ENCODE measurements at places on chromosomes 6 and 20.

DNA sequence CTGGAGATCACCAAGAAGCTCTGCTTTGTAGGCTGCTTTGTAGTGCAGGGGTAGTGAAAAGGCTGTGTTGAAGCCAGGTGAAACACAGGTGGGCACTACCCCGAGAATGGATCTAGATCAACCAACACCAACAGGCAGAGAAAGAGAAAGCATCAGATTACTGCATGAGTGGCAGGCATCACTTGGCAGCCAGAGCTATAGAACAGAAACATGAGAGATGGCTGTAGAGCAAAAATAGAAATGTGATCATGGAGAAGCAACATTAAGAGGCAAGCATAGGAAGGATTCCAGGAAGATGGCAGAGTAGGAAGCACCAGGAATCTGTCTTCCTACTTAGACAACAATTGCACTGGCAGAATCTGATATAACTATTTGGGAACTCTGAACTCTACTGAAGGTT is 311.1 kb upstream of the TCF21 start:
- no peak for DNase-seq

DNA sequence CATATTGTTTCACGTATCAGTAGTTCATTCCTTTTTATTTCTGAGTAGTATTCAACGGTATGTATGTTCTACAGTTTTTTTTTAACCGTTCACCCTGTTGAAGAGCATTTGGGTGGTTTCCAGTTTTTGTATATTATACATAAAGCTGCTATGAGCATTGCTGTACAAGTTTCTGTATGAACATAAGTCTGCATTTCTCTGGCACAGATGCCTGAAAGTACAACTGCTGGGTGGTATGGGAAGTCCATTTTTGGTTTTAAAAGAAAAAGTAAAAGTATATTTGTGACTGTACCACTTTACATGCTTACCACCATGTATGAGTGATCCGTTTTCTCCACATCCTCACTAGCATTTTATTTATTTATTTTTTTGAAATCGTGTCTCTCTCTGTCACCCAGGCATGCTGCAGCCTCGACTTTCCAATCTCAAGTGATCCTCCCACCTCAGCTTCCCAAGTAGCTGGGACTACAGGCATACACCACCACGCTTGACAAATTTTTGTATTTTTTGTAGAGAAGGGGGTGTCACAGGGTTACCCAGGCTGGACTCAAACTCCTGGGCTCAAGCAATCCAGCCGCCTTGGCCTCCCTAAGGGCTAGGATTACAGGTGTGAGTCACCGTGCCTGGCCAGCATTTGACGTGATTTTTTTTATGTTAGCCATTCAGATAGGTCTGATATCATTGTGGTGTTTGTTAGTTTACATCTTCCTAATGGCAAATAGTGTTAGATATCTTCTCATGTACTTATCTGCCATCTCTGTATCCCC is 11.0 kb upstream of the SIM1 start:
- no peak for DNase-seq

DNA sequence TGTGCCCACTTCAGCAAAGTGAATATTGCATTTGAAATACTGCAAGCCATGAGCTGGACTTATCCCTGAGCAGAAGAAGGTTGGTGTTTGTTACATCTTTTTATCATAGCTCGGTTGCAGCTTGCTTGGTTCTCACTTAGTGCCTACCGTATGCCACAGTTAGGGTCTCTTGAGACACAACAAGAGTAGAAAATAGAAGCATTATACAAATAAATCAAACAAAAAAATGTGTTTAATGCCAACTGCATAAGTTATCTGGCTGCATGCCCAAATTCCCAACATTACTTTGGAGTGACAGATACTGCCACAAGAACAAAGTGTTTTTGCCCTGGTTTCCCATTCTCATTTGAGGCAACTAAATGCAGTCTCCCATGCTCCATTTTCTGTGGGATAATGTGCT is 53.9 kb upstream of the LAMP5 start:
- DNase-seq, result no peak

- no peak for DNase-seq
Measured at GRCh38 chr6:7976485-7977056, 66.0 kb upstream of the TXNDC5 start.

DNA sequence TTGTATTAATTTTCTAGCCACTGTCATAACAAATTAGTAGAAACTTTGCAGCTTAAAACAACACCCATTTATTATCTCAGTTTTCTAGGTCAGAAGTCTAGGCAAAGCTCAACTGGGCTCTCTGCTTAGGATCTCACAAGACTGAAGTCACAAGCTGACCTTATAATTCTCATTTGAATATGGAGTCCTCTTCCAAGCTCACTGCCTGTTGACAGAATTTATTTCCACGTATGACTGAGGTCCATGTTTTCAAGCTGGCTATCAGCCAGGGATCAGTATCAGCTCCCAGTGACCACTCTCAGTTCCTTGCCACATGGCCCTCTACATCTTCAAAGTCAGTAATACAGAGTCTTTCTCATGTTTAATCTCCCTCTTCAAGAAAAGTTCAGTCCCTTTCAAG is 11.7 kb upstream of the HLA-DQB2 start:
- DNase-seq, result no peak

DNA sequence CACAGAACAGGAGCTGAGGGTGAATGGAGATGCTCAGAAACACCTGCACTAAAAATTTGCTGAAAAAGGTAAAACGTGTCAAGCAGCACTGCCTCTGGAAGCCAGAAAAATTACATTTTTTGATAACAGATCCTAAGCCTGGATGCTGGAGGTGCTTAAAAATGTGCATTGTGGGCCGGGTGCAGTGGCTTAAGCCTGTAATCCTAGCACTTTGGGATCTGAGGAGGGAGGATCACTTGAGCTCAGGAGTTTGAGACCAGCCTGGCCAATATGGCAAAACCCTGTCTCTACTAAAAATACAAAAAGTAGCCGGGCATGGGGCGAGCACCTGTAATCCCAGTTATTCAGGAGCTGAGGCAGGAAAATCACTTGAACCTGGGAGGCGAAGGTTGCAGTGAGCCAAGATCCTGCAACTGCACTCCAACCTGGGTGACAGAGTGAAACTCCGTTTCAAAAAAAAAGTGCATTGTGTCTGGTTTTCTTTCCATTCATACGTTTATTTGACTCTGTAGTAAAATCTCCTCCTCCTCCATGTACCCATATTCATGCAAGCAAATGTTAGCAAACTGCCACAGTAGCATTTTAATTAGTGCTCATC is 587 bp upstream of the BTN3A1 start:
- no peak for DNase-seq

GRCh38 chr20:29740951-29741593 is 1516.4 kb upstream of the DEFB115 start:
- DNase-seq, result no peak

- DNase-seq, result no peak
Measured at GRCh38 chr20:8780915-8781314, 288.0 kb upstream of the PLCB4 start.

- no peak for DNase-seq
Measured at GRCh38 chr20:59117526-59117925, 46.1 kb upstream of the ZNF831 start.

GRCh38 chr20:51424270-51425117 is 118.0 kb downstream of the NFATC2 start:
- DNase-seq, result no peak

GRCh38 chr20:32945710-32946221 is 58.5 kb downstream of the SUN5 start:
- DNase-seq, result no peak

DNA sequence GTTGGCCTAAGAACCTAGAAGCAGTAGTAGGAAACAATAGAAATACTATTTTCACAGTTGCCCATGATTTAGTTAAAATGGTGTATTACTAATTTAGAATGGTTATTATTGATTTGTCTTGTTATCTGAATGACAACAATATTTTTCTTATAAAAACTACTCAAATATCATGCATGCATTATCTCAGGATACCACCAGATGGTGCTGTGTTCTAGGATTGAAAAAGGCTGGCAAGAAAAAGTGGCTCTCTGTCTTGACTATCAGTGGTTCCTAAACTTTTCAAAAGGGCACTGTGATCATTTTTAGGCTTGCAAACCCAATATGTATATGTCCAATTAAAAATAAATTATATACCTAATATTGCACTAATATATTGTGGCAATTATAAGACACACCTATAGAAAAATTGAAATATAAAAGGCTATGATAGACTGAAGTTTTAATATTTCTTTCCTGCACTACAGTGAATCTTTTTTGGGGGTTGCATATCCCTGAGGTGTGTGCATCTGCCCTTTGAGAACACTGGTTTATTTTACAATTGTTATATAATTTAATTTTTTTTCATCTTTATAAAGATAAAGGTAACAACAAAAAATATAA is 131.7 kb upstream of the MLIP start:
- no peak for DNase-seq

- no peak for DNase-seq
Measured at GRCh38 chr6:41726876-41727275, 8.5 kb downstream of the TFEB start.

Data from head of caudate nucleus (tissue), 42 donors.